ENCODE measurements at places on chromosomes 16 and 17.

- no peak for DNase-seq
Measured at GRCh38 chr17:42525221-42525620, 10.8 kb upstream of the NAGLU start.

GRCh38 chr16:51095890-51096626, 55.0 kb downstream of the SALL1 start:
- no peak for DNase-seq

GRCh38 chr16:30983289-30983889, 1.6 kb upstream of the HSD3B7 start:
- no peak for DNase-seq

DNA sequence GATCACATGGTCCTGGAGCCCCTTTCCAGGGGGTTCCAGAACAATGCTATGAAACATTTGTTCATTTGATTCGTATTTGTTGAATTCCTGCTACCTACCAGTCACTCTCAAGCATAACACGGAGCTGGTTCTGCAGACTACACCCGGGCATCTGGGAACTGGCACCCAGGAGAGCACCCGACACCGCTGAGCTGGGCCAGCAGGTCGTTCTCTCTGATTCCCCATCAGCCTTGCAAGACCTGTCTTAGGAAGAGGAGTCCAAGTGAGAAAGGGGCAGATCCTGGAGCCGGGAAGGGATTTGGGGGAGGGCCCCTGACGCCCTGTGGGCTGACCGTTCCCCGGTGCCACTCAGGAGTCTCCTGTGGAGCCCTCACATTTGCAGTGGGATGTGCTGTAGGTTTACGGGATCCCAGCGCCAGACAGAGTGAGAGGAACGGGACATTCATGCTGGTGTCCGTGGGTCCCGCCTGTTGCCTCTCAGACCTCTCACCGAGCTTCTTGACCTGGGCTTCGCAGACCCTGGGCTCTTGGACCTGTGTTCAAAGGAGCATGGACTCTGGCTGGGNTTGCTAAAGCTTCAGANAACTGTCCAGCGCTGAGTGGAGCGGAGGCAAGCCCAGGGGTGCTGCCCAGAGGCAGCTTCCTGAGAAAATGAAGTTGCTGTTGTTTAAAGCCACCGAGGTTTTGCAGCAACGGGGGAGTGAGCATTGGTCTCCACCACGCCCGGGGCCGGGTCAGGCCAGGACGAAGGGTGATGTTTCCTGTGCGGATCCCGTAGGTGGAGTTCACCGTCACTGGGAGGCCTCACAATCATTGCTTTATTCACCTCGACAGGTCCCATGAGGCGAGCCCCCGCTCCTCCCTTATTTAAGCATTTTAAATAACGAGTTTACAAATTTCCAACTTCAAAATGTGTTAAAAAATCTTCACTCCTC, 49.2 kb downstream of the METRNL start:
- no peak for DNase-seq

DNA sequence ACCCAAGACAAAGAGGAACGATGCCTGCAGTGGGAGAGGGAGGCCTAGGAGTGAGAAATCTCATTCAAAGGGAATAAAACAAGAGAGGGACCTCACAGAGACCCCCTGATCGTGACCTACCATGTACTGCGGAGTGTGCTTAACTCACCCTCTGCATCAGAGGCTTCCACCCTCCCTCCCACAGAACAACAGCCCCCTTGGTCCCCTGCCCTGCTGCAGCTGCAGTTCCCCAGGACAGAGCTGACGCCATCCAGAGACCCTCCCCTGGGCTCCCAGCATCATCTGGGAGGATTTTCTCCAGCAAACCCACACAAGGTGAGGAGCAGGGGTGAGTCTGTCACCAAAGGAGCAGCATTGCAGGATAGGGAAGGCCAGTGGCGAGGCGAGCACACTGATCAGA, 39.8 kb downstream of the TLE7 start:
- no peak for DNase-seq

DNA sequence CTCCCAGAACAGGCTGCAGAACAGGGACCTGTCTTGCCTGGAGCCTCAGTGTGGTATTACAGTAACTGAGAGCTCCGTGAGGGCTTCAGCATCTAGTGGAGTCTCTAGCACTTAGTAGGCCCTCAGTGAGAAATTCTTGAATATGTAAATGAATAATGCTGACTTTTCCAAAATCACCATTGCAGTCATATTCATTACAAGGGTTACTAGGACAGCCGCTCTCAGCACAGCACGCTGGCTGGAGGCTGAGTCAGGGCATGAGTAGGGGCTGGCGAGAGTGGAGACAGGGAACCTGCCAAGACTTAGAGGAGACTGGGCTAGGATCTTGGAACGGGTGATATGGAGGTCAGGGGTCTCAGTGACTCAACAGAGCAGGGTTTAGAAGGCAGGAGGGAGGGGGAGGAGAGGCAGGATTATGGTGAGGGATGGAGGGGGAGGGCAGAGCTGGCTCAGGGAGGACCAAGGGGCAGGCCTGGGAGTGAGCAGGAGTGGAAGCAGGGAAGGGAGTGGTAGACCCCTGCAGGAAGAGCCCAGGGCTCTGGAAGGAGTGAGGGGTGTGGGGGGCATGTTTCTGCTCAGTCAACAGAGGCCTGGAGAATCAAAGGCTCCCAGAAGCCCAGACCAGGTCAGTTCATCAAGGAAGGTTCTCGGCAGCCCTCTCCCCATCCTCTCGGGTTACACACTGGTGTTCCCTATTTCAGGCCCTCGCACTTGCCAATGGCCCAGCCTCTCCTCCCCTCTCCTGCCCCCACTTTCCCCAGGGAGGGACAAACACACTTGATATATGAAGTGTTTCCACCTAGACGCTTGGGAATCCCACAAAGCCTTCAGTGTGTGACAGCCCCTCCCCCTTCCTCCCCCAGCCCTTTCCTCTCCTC, 42.3 kb downstream of the FZD2 start:
- DNase-seq = no peak

DNA sequence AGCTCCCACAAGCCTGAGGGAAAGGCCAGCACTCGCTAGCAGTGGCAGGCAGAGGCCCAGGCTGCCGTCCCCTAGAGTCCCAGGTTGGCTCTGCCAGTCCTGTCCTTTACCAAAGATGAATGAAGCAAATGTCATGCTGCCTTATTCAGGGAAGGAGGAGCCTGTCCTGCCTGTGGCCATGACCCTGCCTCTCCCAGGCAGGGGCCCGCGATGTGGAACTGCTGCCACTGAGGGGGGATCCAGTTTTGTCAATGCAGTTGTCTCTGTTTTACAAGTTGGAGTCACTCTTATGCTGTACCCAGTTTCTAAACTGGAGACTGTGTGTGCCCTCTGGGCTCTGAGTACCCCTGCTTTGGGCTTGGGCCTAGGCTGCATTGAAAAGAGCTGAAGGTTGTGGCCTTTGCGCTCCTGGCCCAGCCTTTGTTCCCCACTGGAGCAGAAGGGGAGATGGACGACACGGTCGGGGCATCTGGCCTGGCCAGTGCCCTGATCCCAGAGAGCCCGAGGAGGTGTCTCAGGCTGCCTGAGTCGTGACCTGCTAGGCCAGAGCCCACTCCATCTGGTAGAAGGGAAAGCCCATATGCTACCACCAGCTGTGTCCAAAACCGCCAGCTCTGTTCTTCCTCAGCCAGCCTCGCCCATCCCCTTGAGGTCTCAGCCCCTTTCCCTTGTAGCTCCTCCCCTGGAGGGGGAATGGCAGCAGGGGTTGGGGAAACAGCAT, 5.5 kb downstream of the LIMD2 start:
- DNase-seq = no peak

- DNase-seq = no peak
Measured at GRCh38 chr17:66089764-66090163, 102.2 kb downstream of the CEP112 start.

DNA sequence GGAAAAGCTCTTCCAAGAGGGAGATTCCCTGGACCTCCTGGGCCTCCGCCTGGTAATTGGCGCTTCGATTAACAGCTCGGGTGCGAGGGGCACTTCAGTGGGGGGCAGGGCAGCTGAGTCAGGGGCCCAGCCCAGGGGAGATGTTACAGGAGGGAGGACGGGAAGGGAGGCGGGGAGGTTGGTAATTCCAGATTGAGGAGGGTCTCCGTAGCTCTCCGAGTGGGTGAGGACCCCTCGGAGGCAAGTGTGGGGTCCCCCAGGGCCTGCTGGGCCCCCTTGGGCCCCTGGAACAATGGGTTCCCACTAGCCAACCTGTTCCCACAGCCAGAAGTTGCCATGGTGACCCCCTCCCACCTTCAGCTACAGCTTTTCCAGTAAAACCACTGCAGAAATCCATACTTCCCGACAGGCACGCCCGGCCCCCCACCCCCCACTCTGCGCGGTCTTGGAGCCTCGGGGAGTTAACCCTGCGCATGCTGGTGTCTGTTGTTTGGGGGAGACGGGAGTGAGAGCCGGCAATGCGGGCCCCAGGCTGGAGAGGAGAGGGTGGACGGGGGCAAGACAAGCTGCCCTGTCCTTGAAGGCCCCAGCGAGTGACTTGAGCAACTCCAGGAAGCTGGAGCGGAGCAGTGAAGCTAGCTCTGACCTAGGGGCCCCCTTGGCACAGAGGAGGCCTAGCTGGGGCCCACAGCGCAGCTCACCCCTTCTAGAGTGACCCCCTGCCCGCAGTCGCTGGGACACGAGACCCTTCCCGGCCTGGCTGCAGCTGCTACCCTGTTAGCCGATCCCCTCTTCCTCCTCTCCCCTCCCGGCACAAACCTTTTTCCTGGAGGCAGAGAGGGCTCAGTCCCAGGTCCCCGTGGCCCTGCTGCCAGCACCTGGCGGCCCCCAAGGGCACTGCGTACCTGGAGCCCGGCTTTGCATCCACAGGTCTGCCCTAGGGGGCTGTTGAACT, 37.8 kb downstream of the TMEM235 start:
- DNase-seq = peak; percentile 66

DNA sequence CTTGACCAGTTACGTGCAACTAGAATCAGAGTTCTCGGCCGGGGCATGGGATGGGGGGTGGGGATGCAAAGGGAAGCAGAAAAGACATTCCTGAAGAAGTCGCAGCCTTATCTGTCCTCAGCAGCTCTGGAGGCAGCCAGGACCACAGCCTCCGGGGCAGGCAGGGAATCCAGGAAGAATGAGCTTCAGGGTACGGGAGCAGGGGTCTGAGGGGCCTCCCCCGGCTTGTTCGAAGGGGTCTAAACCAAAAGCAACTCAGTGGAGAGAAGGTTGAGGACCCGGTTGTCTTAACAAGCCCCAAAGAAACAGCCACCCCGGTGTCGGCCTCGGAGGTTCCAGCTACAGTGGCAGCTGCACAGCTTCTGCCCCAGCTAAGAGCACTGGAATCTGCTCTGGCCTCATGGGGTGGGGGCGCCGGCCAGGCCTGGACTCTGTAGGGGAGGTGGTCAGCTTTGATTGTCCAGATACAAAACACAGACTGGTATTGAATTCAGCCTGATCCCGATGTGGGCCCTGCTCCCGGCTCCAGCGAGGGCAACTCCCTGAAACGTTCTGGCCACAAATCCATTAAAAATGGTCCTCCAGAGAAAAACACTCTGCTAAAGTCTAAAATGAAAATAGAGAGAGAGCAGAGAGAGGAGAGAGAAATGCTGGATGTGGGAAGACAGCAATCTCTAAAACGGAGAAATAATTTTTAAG, 7.7 kb downstream of the HOXB4 start:
- no peak for DNase-seq

DNA sequence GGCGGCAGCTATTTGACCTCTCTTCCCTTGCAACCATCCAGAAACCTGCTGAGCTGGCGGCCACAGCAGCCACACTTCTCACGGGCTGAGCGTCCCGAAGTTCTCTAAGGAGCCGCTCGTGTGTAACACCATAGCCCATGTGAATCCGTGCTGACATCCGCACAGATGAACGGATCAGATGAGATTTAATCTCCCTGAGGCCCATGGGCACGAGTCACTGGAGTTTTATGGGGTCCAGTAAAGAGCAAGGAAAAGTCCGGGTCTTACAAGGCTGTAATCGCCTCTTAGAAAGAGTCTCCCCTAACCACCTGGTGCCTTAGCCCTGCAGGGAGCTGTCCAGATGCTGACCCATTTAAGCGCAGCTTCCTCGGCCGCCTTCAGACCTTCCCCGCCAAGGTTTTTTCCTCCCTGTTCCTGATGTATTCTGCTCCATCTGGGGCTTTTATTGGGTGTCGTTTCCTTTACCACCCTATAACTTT, 5.5 kb upstream of the CACNG5 start:
- no peak for DNase-seq

- peak; percentile 45 for DNase-seq
Measured at GRCh38 chr17:73208139-73208827, 15.4 kb downstream of the COG1 start.

DNA sequence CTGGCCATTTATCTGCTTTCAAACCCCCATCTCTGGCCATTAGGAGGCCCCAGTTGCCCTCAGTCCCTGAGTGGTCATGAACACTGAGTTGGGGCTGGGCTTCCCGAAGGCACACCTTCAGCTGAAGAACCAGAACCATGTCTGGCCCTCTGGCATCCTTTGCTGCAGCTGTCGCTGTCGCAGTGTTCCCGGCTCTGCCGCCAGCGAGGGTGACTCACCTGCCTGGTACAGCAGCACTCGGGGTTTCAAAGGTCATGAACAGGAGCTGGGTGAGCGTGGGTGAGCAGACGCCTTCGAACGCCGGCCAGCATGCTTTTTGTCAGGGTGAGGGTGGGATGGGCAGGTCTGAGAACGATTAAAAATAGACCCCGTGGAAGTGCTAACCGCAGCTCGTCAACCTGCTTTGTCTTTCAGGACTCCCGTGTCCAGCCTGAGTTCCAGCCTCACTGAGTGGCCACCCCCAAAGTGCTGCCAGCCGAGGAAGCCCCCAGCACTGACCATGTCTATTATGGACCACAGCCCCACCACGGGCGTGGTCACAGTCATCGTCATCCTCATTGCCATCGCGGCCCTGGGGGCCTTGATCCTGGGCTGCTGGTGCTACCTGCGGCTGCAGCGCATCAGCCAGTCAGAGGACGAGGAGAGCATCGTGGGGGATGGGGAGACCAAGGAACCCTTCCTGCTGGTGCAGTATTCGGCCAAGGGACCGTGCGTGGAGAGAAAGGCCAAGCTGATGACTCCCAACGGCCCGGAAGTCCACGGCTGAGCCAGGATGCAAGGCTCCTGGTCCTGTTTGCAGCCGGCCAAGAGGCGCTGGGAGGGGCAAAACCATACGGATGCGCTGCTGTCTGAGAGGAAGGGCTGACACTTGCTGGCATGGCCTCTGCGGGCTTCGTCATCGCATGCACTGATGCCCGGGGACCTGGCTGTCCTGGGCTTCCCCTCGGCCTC, 7.6 kb downstream of the SNN start:
- DNase-seq = no peak

DNA sequence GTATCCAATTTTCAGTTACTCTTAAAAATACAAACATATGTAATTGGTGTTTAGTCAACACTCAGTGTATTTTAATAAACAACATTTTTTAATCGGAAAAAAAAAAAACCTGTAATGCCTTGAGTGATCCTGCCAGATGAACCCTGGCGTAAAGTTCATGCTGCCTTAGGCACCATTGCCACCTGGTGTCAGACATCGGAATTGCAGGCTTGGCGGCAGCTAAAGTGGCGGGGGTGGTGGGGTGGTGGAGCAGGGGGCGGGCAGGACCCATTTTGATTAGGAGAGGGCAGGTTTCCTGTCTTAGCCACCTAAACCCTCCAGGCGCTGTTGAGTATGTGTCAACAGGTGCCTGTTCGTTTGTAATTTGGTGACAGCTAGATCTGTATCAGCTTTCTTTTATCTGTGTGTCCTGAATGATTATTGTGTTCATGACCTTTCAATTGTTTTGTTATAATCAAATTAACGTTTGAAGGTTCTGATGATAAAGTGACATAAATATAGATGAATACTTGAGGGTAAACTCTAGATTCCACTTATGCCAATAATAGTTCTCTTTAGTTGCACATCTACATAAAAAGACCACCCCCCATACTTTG, 588.7 kb downstream of the CDH13 start:
- no peak for DNase-seq
